ENCODE measurements at places on chromosomes 5 and 9.

GRCh38 chr9:111644195-111644772 lies 13.2 kb downstream of the DNAJC25 start:
- no peak for DNase-seq

GRCh38 chr9:98362624-98363252 lies 107.3 kb upstream of the TBC1D2 start:
- no peak for DNase-seq

DNA sequence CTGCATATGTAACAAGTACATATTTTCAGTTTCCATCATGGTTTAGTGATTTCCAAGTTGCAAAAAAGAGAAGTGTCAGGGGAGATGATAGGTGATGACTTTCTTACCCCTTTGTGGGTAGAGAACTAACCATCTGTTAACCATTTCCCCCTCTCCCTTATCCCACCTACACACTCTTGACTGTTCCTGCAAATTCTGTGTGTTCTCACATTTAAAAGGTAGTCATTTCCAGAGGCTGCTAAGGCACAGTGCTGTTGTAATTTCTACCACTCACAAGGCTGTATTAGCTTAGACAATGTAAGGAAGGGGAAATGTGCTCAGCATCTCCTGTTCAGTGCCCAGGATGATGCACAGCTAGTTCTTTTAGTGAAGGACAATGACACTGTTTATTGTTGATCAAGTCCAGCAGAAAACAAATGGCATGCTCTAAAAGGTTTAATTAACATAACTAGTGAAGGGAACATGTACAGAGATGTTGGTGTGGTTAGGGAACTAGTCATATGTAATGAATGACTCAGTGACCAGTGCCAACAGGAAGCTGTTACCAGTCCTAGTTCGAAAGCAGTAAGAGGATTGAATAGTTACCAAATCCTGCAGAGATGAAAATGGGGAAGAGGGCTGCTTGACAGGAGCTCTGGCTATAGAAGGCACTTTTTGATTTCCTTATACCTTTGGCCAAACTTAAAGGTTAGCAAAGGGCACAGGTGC lies 165.1 kb downstream of the PLK2 start:
- DNase-seq, result no peak

- DNase-seq, result no peak
Observed at GRCh38 chr5:73770172-73771025, 144.4 kb downstream of the ARHGEF28 start.

- no peak for DNase-seq
Observed at GRCh38 chr5:167998148-167998767, 293.2 kb upstream of the WWC1 start.

DNA sequence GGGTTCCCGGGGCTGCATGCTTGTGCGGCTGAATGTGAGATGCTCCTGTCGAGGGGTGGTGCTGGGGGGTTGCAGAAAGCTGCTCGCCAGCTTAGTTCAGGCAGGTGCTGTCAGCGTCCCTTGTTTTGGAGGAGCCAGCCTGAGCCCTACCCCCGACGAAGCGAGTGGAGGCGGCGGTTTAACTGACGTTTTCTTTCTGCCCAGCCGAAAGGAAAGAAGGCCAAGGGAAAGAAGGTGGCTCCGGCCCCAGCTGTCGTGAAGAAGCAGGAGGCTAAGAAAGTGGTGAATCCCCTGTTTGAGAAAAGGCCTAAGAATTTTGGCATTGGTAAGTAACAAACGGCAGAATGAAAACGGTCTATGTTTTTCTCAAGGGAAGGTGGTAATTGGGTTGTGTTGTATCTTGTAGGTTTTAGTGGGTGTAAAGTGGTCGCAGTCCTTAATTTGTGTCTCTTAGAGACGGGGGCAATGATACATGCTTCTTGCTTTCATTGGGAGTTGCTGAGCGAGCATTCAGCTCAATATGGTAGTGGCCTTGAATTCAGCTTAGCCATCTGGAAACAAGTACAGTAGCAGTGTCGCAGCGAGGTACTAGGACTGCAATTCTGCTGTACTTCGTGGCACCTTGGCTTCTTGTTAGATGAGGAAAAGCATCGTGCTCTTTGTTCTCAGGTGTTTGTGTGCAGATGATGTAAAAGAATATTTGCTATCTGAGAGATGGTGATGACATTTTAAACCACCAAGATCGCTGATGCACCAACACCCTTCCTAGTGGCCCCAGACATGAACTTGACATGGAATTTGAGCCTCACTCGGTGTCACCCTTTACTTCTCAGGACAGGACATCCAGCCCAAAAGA lies 928 bp downstream of the RPL7A start:
- DNase-seq, result no peak

All from activated CD8-positive, alpha-beta memory T cell treated with anti-CD3 and anti-CD28 coated beads for 4 hours (primary cell).